ENCODE measurements at places on chromosomes 2 and 18.

- no peak for DNase-seq
These were observed 30.9 kb upstream of the UBE2F start for GRCh38 chr2:237935740-237936452.

DNA sequence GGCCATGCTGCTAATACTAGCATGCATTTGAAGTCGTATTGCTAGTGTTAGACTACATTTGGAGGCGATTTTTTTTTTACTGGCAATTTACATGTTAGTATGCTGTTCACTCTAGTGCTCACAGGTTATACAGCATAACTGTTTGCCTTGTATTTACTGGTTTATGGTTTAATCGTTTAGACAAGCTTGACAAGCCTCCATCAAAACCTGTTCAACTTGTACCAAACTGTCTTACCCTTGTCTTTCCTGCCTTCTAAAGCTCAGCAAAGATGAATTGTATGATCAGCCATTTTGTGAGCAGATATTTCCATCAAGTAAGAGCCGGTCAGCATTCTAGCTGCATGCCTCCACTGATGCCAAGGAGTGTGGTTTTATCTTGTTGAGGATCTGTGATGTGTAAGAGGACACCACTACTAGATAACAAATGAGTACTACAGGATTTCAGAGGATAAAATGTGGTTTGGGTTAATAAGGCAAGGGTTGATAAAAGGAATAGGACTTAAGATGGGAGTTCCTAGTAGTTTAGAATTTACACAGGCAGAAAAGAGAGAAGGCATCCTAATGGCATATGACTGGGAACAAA is 68.4 kb upstream of the ITM2C start:
- no peak for DNase-seq

DNA sequence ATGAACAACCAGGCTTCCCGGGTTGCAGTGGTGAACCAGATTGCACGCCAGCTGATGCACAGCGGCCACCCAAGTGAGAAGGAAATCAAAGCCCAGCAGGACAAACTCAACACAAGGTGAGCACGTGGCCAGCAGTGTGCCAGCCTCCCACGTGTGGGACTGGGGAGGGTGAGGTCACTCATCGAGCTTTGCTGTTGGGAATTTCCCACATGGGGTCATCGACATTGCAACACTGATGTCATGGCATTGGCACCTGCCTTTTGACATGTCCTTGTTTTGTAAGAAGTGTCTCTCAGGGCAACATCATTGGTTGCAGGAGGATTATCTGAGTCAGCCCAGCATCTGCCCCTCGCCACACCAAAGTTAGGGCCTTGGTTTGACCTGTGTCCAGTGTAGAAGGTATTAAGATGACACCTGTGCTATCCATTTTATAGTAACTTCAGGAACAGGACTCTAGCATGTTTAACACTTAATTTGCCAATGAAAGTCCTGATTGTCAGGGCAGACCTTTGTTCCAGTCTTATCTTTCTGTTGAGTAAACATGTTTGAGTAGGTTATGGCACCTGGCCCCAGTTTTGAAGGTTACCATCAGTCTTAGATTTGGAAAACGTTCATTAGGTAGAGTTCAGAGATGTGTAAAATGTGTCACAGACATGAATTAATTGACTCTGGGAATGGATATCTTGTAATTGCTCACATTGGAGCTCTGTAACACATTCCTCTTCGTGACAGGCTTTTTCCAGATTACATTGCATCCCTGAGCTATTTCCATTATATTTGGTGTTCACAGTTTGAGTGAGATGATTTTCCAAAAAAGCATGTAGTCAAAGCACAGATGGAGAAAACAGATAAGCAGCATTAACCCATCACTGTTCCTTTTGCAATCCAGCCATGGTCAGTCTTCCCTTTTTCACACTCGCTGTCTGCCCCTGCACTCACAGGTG is 93.3 kb upstream of the EML6 start:
- DNase-seq: no peak

DNA sequence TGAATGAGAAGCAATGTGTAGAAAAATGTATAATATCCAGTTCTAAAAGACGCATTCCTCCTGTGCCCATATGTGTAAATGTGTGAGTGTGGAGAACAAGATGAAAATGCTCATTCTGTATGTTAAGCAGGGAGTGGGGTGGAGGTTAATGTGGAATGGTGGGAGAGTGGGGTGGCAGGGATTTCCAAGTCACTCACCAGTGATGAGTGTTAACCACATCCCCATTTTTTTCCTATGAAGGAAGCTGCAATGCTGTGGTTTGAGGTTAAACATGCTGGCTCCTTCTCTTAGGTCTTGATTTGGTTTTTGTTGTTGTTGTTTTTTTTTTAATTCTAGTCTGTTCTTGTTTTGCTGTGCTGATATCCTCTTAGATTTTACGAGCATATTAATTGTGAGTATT is 169.4 kb downstream of the NEDD4L start:
- DNase-seq: no peak

- no peak for DNase-seq
These were observed 2.4 kb upstream of the ALPK2 start for GRCh38 chr18:58631301-58631700.

DNA sequence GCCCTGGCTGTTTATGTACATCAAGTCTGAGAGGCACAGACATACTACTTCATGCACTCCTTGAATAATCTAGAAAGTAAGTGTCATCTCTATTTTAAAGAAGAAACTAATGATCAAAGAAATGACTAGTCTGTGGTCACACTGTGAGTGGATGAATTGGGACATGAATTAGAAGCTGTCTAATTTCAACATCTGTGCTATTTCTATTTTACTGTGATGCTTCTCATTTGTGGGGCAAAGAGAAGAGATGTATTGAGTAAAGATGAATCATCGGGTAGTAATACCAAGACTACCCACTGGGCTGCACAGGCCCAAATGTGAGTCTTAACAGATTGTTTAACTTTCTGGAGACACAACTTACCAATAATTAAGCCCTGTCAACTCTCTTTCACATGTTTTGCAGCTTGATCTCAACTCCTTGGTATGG is 42.4 kb upstream of the MTIF2 start:
- no peak for DNase-seq

DNA sequence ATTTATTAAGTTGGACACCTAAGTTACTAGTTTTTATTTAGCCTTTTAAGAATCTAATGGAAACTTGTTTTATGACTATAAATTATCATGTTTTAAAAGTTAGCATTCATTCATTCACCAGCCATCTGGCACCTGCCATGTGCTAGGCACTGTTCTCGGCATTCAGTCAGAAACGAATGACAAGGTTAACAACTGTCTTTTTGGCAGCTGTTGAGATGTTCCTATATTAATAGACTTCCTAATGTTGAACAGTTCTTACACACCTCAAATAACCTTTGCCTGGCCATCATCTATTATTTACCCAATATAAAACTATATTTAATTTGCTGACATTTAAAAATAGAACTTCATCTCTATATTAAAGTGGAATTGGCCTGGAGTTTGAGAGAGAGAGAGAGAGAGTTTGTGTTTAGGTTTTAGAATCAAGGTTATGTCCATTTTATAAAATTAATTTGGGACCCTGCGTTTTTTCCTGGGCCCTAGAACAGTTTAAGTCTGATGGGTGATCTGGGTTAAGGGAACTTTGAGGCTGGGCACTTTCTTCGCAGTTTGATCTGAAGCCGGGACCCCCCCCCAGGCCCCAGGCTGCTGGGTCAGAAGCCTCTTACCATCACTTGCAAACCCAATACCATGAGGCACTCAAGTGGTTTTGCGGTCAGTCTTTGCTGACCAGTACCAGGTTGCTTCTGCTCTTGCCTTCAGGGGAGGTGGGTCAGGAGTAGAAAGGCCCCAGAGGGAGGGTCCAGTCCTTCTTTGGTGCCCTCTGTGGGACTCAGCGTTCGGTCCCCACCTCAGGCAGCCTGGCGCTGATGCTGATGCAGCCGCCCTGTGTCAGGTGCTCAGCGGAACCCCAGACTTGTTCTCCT is 48.3 kb upstream of the ASB1 start:
- DNase-seq: no peak

GRCh38 chr2:2889646-2890045 is 488.0 kb downstream of the EIPR1 start:
- DNase-seq: no peak

- DNase-seq: no peak
These were observed 75.1 kb downstream of the BOLA3 start for GRCh38 chr2:74072565-74072964.

DNA sequence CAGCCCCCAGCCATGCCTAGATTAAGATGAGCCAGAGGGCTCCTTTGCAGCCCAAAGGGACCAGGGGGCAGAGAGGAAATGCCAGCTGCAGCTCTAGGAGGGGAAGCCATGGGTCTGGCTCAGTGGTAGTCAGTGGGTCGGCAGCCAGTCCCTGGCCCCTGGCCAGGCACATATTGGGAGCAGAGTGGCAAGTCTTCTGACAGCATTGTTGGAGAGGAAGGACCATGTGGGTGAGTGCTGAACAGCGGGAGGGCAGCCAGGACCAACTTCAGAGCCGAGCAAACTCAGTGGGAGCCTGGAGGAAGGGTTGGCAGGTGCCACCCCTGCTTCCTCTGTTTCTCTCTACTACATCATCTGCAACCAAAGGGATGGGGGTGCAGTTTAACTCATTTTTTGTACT is 140.5 kb upstream of the PELI1 start:
- no peak for DNase-seq

DNA sequence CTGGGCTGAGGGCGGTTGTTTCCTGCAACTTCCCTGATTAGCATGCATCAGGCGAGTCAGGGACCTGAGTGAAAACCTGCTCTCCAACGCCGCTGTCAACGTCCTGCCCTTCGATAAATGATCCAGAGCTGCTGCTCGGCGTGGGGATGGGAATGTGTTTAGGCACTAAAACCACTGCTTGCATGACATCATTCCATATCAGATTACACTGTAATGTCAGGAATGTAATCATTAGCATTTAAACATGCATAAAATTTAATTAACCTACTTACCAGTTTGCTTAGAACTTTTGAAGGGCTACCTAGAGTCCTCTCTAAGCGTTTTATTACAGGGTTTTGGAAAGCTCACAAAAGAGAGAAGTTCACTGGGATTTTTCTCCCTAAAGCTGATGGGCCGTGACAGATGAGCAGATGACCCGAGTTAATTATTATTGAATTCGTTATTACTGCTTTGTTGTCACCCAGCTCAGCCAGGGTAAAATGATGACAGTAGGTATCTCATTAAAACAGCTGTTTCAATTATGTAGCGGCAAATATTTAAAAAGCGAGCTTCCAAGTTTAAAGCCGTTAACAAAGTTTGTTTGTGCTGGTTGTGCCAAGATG is 685.6 kb upstream of the SALL3 start:
- DNase-seq: no peak

- DNase-seq: no peak
These were observed 27.5 kb upstream of the CAB39 start for GRCh38 chr2:230685178-230685577.

DNA sequence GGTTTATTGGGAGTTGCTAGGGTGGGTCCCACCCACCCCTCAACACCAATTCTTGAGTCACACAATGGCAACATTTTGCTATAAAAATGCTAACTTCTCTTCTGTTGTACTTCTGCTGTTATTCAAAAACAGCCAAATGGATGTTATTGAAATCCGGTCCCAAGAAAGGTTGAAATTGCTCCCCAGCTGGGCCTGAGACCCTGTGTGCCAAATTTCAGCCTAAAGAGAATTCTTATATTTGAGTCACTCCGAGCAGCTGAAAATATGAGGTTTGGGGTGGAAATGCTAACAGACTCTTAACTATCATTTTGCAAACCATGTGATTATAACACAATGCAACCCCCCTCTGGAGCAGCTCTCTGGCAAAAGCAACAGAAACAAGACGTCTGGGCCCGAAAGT is 27.0 kb upstream of the ACVR1 start:
- DNase-seq: no peak

GRCh38 chr18:24083550-24083949 is 55.3 kb upstream of the CABYR start:
- DNase-seq: no peak
